ENCODE measurements at places on chromosomes 16 and 17.
A peak's percentile ranks its signal among the peaks of the same experiment; 100 is the strongest.

DNA sequence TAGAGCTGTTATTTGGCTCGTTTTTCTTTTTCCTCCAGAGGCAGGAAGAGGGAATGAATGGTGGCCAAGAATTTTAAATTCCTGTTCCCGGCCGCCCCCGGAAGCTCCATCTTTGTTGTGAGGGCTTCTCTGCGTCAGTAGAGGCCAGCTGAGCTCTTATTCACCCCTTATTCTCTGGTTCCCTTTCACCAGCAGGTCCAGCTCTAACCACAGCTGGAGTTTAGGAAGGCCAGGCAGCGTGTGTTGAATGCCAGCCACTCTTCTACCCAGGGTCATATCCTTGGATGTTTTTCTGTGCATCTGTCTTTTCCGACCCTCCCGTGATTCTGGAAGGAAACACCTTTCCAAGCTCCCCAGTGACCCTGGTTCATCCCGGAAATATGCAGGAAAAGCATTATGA, 570.5 kb downstream of the WWOX start:
- 0 out of 2 replicates have a peak, but pooled peaks cover under 1% of the 10 kb centered on the region for H3K4me1 ChIP-seq
- DNase-seq, result no peak
- no peaks in the 10 kb centered on the region for H3K36me3 ChIP-seq
- H3K27ac ChIP-seq, result no peak overlapping the region
- H3K4me3 ChIP-seq, result no peak overlapping the region

GRCh38 chr17:51427323-51427811, 167.0 kb downstream of the UTP18 start:
- no peak overlapping the region for H3K4me3 ChIP-seq
- H3K36me3 ChIP-seq, result peaks cover 15% of the 10 kb centered on the region
- H3K4me1 ChIP-seq, result peaks cover 10% of the 10 kb centered on the region
- peaks cover 4% of the 10 kb centered on the region for H3K27me3 ChIP-seq
- no peak overlapping the region for H3K27ac ChIP-seq
- DNase-seq, result no peak

DNA sequence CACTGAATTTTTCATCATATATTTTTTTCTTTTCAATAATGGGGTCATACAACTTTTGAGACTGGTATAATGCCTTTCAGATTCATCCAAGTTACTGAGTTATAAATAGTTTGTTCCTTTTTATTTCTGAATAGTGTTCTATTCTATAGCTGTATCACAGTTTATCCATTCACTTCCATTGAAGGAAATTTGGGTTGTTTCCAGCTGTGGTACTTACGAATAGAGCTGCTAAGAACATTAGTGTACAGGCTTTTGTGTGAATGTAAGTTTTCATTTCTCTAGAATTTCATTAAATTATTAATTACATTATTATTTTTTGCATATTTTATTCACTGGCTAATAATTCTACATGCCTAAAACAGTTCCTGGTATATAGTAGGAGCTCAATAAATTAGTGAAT, 52.9 kb downstream of the SNTB2 start:
- no peak overlapping the region for H3K27ac ChIP-seq
- no peaks in the 10 kb centered on the region for H3K27me3 ChIP-seq
- DNase-seq, result no peak
- no peaks in the 10 kb centered on the region for H3K4me1 ChIP-seq

- no peak overlapping the region for H3K4me3 ChIP-seq
- no peaks in the 10 kb centered on the region for H3K4me1 ChIP-seq
- H3K27ac ChIP-seq, result no peak overlapping the region
- H3K27me3 ChIP-seq, result no peaks in the 10 kb centered on the region
- DNase-seq, result no peak
Measured at GRCh38 chr16:15415511-15415985, 18.8 kb upstream of the BMERB1 start.

GRCh38 chr16:28580726-28581315, 16.0 kb downstream of the SULT1A2 start:
- H3K27me3 ChIP-seq, result no peaks in the 10 kb centered on the region
- H3K27ac ChIP-seq, result no peak overlapping the region
- H3K4me1 ChIP-seq, result no peaks in the 10 kb centered on the region
- DNase-seq, result no peak

DNA sequence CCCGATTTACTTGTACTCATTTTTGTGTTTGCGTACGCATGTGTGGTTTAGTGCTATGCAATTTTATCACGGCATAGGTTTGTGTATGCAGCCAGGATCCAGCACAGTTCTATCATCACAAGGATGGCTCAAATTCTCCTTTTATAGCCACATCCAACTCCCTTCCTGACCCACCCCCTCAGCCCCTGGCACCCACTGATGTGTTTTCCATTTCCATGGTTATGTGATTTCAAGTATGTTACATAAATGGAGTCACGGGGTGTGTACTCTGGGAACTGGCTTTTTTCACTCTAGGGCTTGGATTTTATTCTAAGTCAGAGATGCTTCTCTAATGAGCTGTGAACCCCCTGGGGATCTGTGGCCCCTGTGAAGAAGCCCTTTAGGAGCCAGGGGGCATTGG, 16.8 kb downstream of the IL4R start:
- H3K27ac ChIP-seq, result peak overlapping the region; percentile 52
- peaks cover 20% of the 10 kb centered on the region for H3K36me3 ChIP-seq
- H3K4me1 ChIP-seq, result peaks cover 53% of the 10 kb centered on the region
- H3K4me3 ChIP-seq, result no peak overlapping the region
- no peak for DNase-seq
- H3K27me3 ChIP-seq, result no peaks in the 10 kb centered on the region

- no peaks in the 10 kb centered on the region for H3K36me3 ChIP-seq
- no peak overlapping the region for H3K4me3 ChIP-seq
- no peak for DNase-seq
- peaks cover 22% of the 10 kb centered on the region for H3K27me3 ChIP-seq
Measured at GRCh38 chr17:49571764-49572163, 3.9 kb upstream of the NXPH3 start.

- peaks cover 6% of the 10 kb centered on the region for H3K27me3 ChIP-seq
- no peaks in the 10 kb centered on the region for H3K36me3 ChIP-seq
- no peak overlapping the region for H3K27ac ChIP-seq
- no peak overlapping the region for H3K4me3 ChIP-seq
- peaks cover 32% of the 10 kb centered on the region for H3K4me1 ChIP-seq
- DNase-seq, result no peak
Measured at GRCh38 chr17:33024688-33025486, 33.2 kb downstream of the SPACA3 start.

DNA sequence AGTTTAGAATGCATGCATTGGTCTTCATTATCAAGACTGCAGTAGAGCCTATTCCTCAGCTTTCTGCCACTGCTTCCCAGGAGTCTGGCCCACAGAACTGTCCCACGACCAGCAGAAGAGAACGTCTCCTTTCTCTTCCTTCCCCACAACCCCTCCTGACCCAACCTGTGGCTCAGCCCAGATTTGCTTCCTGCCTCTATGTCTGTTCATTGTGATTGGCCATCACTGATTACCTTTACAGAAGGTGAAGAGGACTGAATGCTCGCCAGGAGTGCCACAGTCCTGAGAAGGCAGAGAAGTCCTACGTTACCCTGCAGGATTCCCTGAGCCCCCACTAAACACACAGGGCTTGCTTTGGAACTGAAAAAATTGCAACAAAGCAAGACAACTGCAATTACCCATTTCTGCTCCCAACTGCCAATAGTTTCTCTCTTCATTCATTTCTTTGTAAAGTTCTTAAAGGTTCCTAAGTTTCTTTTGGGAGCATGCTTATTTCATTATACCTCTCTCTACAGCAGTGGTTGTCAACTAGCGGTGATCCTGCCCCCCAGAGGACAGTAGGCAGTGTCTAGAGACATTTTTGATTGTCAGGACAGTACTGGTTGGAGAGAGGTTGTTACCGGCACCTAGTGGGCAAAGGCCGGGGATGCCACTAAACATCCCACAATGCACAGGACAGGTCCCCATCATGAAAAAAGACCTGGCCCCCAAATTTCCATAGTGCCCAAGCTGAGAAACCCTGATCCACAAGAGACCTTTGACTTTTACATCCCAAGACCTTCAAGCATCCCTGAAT, 4.5 kb upstream of the NAT9 start:
- peaks cover 33% of the 10 kb centered on the region for H3K4me1 ChIP-seq
- H3K4me3 ChIP-seq, result no peak overlapping the region
- H3K27me3 ChIP-seq, result no peaks in the 10 kb centered on the region
- peak; percentile 58 for DNase-seq
- peaks cover 8% of the 10 kb centered on the region for H3K36me3 ChIP-seq

- peaks cover 43% of the 10 kb centered on the region for H3K4me1 ChIP-seq
- no peaks in the 10 kb centered on the region for H3K27me3 ChIP-seq
- peak overlapping the region; percentile 78 for H3K27ac ChIP-seq
- H3K36me3 ChIP-seq, result peaks cover 29% of the 10 kb centered on the region
- peak; percentile 54 for DNase-seq
- H3K4me3 ChIP-seq, result peak overlapping the region; percentile 93
Measured at GRCh38 chr17:18184143-18185031, 759 bp downstream of the ALKBH5 start.

- DNase-seq, result no peak
- no peak overlapping the region for H3K27ac ChIP-seq
- peaks cover 82% of the 10 kb centered on the region for H3K27me3 ChIP-seq
- peaks cover 29% of the 10 kb centered on the region for H3K36me3 ChIP-seq
Measured at GRCh38 chr17:49132317-49132698, 261 bp upstream of the B4GALNT2 start.

DNA sequence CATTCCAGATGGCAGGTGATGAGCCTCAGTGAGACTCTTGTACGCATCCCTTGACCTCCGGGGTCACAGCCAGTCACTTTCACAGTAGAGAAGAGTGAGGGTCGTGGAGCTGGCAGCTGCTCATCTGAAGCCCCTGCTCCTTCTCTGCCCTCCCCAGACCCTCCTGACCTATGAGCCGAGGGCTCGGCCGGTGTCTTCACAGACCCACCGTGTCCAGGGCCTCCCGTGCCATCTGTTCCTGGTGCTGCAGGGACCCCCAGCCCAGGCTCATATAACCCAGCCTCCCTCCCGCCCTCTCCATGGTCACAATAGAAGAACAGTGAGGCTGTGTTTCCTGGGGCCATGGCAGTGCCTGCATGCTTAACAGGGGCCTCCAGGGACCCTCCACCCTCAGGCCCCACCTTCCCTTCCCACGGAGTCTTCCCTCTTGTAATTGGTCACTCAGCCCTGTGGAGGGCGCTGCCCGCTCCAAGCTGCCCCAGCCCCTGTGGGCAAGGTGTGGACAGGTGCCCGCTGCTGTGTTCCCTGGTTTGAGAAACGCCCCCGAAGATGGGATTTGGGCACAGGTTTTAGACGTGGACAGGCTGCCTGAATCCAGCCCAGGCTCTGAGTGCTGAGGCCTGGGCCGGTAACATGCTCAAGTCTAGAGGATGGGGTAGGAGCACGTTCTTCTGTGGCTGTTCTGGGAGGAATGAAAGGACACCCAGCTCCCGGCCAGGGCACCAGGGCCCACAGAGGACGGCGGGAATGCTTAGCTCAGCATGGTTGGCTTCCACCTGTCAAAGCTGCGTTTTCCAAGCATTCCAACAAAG, 38.7 kb downstream of the ACSF3 start:
- no peaks in the 10 kb centered on the region for H3K27me3 ChIP-seq
- H3K27ac ChIP-seq, result no peak overlapping the region
- H3K4me1 ChIP-seq, result peaks cover 3% of the 10 kb centered on the region
- peaks cover 41% of the 10 kb centered on the region for H3K36me3 ChIP-seq

DNA sequence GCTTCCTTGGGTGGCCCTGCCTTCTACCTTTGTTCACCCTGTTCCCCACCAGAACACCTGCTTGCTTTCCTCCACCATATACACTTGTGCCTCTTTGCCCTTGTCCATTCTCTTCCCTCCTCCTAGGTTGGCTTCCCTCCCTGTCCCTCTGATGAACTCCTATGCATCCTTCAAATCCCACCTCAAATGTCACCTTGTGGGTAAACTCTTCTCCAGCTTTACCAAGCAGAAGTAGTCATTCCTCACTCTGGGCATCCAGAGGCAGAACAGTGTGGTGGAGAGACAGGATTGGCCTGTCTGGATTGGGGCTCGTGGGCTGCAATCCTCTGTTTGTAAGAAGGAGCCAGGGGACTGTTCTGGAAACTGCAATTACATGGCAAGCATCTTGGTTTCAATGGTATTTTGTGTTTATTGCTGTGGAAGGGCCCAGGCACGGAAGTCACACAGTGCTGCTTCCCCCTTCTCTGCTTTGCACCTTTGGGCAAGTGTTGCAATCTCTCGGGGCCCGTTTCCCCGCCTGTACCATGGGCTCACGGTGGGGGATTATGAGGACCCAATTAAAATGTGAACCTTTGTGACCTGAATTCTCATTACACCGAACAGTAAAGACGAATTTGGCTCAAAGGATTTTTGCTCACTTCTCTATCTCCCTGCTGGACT, 21.9 kb upstream of the NXPH3 start:
- no peak overlapping the region for H3K4me3 ChIP-seq
- peaks cover 8% of the 10 kb centered on the region for H3K27me3 ChIP-seq
- peaks cover 13% of the 10 kb centered on the region for H3K4me1 ChIP-seq
- no peak overlapping the region for H3K27ac ChIP-seq
- no peak for DNase-seq

DNA sequence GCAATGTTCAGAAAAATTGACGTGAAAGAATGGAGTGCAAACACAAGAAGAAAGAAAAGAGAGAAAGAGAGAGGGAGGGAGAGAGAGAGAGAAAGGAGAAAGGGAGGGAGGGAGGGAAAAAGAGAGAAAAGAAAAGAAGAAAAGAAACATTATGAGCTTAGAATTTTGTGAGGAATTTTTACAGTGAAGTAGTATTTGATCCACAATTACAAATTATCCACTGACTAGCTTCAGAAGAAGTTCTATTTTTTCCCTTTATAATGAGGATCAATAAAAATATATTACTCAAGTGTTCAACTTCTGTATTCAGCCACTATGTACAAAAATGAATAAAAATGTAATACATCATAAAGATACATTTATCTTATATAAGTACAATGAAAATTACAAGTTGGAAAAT, 494.5 kb upstream of the CA10 start:
- no peak overlapping the region for H3K27ac ChIP-seq
- no peak for DNase-seq
- H3K4me3 ChIP-seq, result no peak overlapping the region
- no peaks in the 10 kb centered on the region for H3K27me3 ChIP-seq

GRCh38 chr16:87948119-87948545, 3.1 kb upstream of the BANP start:
- H3K4me3 ChIP-seq, result no peak overlapping the region
- H3K27me3 ChIP-seq, result no peaks in the 10 kb centered on the region
- H3K4me1 ChIP-seq, result peaks cover 30% of the 10 kb centered on the region
- no peak for DNase-seq

GRCh38 chr17:73255671-73256181, 6.0 kb downstream of the CPSF4L start:
- H3K36me3 ChIP-seq, result no peaks in the 10 kb centered on the region
- H3K4me3 ChIP-seq, result no peak overlapping the region
- peak; percentile 87 for DNase-seq
- no peak overlapping the region for H3K27ac ChIP-seq
- peaks cover 14% of the 10 kb centered on the region for H3K4me1 ChIP-seq

DNA sequence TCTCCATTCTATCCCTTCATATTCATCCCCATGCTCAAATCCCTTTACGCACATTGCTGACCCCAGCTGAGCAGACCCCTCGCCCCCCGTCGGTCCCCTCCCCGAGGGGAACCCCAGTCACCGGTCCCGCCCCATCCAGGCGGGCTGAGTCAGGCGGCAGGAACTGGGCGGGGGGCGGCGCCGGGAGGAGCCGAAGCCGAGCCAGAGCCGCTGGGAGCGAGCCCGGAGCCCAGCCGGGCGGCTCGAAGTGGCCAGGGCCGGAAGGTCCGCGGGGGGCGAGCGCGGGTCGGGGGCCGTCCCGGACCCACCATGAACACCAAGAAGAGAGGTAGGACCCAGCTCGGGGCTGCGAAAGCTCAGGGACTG, 8.6 kb downstream of the RIPOR1 start:
- H3K4me1 ChIP-seq, result peaks cover 14% of the 10 kb centered on the region
- H3K27ac ChIP-seq, result no peak overlapping the region
- peak overlapping the region; percentile 76 for H3K4me3 ChIP-seq
- peaks cover 2% of the 10 kb centered on the region for H3K36me3 ChIP-seq
- DNase-seq, result peak; percentile 62

Data from WTC11 (cell line).